RWPE2 (cell line): ENCODE measurements at places on chromosomes 6 and 20.

GRCh38 chr6:109453594-109454495 lies 1.7 kb downstream of the MICAL1 start:
- DNase-seq: no peak

- no peak for DNase-seq
Observed at GRCh38 chr20:11454966-11455799, 462.5 kb upstream of the BTBD3 start.

DNA sequence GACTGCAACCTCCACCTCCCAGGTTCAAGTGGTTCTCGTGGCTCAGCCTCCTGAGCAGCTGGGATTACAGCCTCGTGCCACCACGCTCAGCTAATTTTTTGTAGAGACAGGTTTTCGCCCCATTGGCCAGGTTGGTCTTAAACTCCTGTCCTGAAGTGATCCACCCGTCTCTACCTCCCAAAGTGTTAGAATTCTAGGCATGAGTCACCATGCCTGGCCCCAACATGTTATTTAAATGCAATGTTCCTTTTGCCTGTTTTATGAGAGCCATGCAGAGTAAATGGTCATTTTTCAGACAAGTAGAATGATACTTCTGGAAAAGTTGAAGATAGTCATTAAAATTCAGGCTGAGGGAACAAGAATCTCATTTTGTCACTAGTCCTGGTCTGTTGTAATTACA lies 43.8 kb upstream of the RPS6KA2 start:
- peak; percentile 2 for DNase-seq

- DNase-seq: no peak
Observed at GRCh38 chr6:26360451-26361416, 4.3 kb upstream of the BTN3A2 start.

GRCh38 chr20:13809855-13810254 lies 25.0 kb downstream of the NDUFAF5 start:
- DNase-seq: no peak
